Glutamatergic neuron (in vitro differentiated cells): ENCODE measurements at places on chromosomes 1 and 21.
A peak's percentile ranks its signal among the peaks of the same experiment; 100 is the strongest.

DNA sequence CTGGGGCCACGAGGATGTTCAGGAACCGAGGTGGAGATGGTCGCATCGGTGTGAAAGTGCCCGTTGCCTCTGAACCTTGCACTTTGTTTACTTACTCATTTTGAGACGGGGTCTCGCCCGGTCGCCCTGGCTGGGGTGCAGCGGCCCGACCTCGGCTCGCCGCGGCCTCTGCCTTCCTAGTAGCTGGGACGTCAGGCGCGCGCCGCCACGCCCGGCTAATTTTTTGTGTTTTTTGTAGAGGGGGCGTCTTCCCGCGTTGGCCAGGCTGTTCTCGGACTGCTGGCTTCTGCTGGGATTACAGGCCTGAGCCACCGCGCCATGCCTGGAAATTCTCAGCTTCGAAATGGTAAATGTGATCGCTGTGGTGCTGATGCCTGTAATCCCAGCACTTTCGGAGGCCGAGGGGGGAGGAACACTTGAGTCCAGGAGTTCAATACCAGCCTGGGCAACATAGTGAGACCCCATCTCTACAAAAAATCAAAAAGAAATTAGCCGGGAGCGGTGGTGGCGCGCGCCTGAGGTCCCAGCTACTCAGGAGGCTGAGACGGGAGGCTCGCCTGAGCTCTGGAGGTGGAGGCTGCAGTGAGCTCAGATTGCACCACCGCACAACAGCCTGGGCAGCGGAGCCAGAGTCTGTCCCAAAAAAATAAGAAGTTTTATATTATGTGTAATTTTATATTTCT, 684 bp upstream of the MRPL20 start:
- DNase-seq, result peak; percentile 55

DNA sequence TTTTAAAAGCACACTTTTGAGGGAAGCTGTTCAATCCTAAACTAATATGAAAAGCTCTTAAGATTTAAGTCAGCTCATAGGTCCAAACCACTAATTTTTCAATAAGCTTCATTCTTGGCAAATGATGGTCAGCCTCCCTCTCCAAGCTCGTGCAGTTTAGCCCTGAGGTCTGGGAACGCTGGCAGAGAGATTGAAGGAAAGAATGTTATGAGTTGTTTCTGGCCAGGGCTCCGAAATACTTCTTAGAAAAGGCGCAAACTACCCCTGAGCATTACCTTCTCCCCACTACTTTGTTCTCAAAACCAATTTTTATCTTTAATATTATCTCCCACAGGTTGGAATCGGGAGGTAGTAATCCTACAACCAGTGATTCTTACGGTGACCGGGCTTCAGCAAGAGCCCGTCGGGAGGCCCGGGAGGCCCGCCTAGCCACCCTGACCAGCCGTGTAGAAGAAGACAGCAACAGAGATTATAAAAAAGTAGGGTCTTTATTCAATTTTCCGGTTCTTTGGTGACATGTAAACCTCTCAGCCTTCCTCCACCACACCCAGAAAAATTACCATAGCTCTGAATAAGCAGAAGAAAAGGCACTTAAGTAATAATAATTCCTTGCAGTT, 147.7 kb downstream of the SYT2 start:
- DNase-seq, result no peak

DNA sequence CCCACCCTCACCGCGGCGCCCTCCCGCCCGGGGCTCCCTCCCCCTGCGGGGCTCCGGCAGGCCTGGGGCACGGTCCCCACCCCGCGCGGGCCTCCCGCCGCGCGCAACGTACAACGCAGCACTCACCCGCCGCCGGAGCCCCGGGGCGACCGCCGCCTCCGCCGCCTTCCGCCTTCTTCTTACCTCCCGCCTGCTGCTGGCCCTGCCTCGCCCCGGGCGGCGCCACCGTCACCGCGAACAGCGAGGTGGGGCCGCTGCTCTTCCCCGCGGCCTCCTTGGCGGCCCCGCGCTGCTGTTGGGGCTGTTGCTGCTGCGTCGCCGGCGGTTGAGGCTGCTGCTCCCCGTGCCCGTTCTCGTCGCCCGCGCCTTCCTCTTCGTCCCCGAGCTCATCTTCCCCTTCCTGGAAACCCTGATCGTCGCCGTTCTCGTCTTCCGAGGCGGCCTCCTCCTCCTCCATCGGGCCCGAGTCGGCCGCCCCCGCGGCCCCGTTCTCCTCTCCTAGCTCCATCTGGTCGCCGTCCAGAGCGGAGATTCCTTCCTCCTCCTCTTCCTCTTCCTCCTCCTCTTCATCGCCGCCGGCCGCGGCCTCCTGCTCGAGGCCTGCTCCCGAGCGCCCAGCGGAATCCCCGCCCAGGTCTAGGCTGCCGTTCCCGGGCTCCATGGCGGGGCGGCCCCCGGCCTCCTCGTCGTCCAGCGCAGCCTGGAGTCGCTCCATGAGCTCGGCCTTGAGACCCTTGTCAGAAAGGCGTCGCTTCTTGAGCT, 671 bp downstream of the HNRNPU start:
- DNase-seq, result peak; percentile 23

- DNase-seq, result no peak
Measured at GRCh38 chr1:219439376-219439775, 173.5 kb downstream of the ZC3H11B start.

DNA sequence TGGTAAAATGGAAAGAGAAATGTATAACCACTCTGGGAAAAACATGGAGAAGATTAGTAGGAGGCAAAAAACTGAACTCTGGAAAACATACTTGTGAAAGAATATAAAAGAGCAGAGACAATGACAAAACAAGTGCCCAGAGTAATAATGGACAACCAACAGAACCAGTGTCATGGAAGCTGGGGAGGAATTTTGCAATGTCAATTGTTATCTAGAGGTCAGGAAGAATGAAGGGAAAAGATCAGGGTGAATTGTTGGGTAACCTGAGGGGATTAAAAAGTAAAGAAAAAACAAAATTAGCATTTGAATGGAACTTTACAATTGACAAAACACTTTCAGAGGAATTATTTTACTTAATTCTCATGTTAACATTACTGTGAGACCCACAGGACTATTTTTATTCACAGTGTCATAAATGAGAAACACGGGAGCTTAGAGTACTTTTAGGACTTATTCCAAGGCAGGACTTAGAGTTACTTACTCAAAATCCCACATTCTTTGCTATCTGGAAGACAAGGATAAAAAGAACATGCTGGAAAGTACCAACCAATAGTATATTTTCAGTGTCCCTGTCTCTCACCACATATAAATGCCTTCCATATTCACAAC, 19.5 kb downstream of the JAM2 start:
- DNase-seq, result no peak

DNA sequence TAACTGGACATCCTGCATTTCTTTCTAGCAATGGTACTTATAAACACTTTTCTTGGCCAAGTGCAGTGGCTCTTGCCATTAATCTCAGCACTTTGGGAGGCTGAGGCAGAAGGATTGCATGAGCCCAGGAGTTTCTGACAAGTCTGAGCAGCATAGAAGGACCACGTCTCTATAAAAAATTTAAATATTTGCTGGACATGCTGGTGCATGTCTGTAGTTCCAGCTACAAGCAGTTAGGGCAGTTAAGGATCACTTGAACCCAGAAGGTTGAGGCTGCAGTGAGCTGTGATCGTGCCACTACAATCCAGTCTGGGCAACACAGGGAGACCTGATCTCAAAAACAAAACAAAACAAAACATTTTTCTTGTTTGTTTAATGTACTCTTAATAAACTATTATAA, 434.0 kb downstream of the PLA2G4A start:
- no peak for DNase-seq

GRCh38 chr1:47940779-47941178, 56.4 kb downstream of the TRABD2B start:
- DNase-seq, result no peak

GRCh38 chr1:35589516-35590427, 16.7 kb downstream of the TFAP2E start:
- no peak for DNase-seq

- DNase-seq, result no peak
Measured at GRCh38 chr1:204152310-204153044, 633 bp upstream of the ETNK2 start.

- DNase-seq, result no peak
Measured at GRCh38 chr1:92502247-92502646, 15.5 kb upstream of the GFI1 start.

DNA sequence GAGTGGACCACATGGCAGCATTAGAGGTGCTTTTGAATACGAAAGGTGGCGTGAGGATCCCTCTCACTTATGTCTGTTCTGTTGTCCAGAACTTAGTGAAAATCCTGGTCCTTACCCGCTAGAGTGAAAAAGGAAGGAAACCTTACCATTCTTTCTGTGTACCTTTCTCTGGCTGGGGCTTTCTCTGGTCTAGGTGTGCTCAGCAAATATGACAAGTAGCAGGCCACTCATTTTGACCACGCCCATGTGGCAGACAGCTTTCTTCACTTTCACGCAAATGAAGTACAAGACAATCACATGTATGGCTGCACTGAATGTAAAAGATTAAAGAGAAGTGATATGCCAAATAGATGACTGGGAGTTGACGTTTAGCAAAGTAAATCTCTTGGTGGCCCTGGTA, 131.9 kb downstream of the FGGY start:
- no peak for DNase-seq

GRCh38 chr1:6570100-6570499, 9.7 kb upstream of the ZBTB48 start:
- DNase-seq, result no peak

DNA sequence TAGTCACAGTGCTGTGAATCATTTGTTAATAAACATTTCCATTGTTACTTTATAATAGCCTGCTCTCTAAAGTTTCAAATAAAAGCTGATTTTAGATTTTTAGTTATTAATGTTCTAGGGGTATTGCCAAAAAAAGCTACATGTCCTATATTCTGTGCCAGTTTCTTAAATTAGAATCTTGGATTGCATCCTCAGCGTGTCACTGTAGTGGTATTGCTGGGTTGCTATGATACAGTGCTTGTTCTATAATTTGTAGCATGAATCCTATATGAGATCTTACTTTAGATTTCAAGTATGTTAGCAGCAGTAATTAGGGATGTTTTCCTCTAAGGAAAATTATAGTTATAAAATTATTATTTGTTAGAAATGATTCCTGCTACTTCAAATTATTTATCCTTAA, 16.4 kb downstream of the PPP2R5A start:
- no peak for DNase-seq

- no peak for DNase-seq
Measured at GRCh38 chr21:15140321-15141019, 75.7 kb upstream of the NRIP1 start.

DNA sequence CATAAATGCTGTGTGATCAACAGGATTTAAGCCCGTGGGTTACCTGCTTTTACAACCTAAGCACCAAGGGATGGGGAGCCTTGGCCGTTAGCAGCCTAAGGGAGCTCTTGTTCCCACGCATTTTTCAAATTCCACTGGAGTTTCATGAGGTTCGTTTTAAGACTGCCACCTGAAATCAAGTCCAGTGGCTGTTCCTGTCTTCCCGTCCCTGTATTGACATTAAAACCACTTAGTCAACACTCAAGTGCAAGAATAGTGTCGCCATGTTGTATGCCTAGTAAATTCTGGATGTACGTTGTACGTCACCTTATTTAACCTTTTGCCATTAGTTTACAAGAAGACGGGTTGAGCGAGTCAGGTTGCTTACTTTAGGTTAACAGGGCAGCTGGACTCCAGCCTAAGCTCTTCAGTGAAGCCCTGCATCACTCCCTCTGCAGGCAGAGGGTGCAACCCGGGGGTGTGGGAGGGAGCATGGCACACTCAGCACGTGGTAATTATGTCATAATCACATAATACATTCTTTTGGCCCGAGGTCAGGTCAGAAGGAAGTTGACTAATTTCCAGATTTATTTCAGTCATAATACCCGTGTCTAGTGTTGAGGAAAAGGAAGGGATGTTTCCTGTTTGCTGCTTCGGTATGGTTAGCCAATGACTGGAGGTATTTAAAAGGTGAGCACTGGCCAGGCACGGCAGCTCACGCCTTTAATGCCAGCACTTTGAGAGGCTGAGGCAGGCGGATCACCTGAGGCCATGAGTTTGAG, 42.5 kb downstream of the CNST start:
- no peak for DNase-seq

GRCh38 chr1:241870336-241870735, 22.3 kb downstream of the EXO1 start:
- no peak for DNase-seq

- peak; percentile 61 for DNase-seq
Measured at GRCh38 chr1:37602750-37603694, 7.3 kb upstream of the GNL2 start.

DNA sequence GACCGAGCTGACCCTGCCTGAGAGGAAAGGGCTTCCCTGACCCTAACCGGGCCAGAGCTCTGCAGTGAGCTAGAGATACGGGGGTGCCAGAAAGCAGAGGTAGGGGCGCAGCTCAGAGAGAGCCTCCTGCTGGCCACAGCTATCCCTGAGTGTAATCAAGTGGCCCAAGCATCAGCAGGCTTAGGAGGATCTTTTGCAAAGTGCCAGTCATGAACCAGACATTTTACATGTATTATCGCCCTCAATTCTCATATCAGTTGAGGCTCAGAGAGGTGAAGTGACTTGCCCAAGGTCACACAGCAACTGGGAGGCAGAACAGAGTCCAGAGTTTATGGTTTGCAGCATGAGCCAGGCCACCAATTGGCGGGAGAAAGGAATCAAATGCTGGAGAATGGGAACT, 7.0 kb upstream of the ID3 start:
- DNase-seq, result no peak

- no peak for DNase-seq
Measured at GRCh38 chr1:3788756-3789420, 7.4 kb downstream of the LRRC47 start.

DNA sequence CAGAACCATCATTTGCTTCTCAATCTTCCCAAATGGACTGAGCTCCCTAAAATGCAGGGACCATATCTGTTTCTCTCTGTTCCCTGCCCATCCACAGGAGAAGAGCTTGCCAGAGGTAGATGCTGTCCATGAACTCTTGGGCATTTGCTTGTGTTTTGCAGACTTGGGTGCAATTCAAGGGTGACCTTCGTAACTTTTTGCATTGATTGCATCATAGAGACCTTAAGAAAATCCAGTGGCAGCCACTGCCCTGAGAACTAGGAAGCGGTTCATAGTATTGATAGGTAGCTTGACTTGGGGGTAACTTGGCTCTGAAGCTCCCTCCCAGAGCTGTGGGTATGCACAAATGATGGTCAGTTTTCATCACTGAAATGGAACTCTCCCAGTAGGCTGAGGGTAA, 34.3 kb upstream of the EDEM3 start:
- DNase-seq, result no peak

DNA sequence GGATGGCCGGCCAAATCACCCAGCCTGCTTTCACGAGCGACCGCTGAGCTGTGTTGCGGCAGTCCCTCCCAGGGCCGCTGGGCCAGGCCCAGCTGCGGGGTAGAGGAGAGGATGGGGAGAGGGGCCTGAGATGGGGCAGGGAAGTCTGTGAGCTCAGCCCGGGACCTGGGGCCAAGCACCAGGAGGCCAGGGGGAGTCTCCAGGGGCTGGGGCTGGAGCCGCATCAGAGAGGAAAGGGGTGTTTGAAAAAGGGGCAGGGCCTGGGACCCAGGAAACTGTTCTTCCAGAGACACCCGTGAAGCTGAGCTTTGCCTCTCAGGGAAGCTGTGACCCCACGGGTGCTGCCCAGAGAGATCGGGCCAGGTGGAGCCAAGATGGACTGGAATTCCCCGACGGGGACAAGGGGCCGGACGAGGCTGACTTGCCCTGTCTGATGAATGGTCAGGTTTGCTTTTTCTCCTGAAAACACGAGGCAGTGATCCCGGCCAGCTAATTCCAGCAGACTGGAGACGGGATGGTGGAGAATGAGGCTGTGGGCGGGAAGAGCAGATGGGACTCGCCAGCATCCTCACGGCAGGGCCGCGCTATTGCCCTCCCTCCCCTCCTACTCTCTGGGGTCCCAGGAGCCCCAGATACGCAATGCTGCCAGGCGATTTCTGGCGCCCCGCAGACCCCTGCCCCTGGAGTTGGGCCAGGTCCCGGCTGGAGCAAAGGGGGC, 40.3 kb upstream of the COL18A1 start:
- DNase-seq, result no peak

- DNase-seq, result no peak
Measured at GRCh38 chr1:224499204-224499603, 64.6 kb upstream of the WDR26 start.
